ENCODE measurements at places on chromosomes 11 and 22. TPM values are rescaled to one million over a fixed set of nuclear protein-coding genes. Genes with fewer than 3 reads are reported as not detected.

Gene MMP12
- not detected for total RNA-seq

Gene OR6T1
- not detected for total RNA-seq

Gene MB
- 7,641 TPM for total RNA-seq

Gene CLMP
- total RNA-seq: 5.9 TPM

Gene SULT4A1
- 0.13 TPM for total RNA-seq

Gene FAM181B
- 0.27 TPM for total RNA-seq

Gene EXPH5
- total RNA-seq: 0.46 TPM

Gene OR52I1
- not detected for total RNA-seq

Gene KCNJ11
- 9.8 TPM for total RNA-seq

DNA sequence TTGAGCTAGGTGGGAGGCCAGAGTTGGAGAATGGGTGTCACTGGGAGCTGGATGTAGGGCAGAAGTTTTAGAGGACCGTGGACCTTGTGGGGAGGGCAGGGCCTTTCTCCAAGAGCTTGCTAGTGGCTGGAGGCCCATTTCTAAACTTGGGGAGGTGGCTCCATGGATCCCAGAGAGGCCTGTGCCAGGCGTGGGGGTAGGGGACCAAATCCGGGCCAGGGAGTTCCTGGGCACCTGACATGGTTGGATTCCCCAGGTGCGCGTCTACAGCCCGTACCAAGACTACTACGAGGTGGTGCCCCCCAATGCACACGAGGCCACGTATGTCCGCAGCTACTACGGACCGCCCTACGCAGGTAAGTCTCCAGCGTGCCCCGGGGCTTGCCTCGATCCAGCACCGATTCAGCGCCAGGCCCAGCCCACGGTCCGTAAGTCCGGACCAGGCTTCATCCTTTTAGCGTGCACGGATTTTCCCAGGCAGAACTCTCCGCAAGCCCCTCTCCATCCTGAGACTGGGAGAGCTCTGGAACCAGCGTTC is 14.2 kb downstream of the PLEKHB1 start:
- DNase-seq: no peak

GRCh38 chr11:88491674-88492073 is 154.1 kb upstream of the CTSC start:
- no peak for DNase-seq

DNA sequence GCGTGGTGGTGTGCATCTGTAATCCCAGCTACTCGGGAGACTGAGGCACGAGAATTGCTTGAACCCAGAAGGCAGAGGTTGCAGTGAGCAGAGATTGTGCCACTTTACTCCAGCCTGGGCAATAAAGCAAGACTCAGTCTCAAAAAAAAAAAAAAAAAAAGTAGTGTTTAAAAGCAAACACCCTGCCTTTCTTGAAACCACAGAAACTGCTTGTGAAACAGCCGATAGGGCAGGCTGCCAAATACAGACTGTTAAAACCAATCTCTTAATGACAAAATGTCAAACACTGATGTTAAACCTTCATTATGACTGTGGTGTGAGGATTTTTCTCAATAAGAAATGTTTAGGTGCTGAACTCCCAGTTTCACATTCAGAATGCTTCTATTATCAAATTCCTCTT is 27.3 kb downstream of the MARK2 start:
- no peak for DNase-seq

- no peak for DNase-seq
These were observed 404 bp downstream of the DCHS1 start for GRCh38 chr11:6655020-6655789.

- no peak for DNase-seq
These were observed 13.9 kb downstream of the ACP2 start for GRCh38 chr11:47234669-47235100.

GRCh38 chr11:12922418-12922817 is 86.7 kb upstream of the RASSF10 start:
- DNase-seq: no peak

DNA sequence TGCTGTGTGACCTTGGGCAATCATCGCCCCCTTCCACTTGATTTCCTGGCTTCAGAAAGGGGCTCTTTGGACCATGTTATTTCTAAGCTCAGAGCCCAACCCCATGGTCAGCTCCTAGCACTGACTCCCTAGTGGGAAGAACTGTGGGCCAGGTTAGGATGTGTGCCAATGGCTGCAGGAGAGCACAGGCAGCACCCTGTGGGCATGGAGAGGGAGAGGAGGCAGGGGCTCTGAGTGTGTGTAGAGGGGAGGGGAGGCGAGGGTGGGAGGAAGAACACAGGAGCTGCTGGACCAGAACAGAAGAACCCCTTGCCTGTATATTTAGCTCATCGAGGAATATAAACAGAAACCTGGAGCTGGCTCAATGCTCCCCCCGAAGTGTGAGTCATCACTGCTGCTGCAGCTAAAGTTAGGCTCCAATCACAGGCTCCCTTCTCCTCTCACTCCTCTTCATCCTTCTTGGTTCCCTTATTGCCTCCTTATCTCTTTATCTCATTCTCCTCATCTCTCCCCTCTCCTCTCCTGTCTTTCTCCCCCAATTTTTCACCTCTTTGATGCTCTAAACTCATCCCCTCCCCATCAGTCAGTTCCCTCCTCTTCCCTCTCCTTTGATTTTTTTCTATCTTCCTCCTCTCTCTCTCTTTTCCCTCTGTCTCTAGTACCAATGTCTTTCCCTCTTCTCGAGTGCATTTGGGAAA is 14.5 kb upstream of the RPS19BP1 start:
- no peak for DNase-seq

GRCh38 chr22:35154937-35155387 is 89.0 kb downstream of the ISX start:
- no peak for DNase-seq

DNA sequence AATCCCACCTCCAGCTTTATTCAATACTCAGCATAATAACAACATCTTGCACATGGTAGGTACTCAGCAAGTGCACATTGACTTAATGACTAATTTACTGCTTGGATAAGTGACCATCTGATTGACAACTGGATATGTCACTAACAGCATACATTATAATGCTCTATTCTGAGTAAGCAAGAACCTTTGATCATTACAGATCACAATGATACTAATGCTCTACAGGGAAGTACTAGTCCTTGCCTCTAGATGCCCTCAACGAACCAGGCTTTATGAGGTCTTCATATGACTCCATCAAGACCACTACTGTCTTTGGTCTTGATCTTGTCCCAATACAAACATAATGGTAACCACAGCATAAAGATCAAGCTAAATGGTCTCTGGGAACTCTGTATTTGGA is 167.6 kb upstream of the MTMR2 start:
- no peak for DNase-seq

DNA sequence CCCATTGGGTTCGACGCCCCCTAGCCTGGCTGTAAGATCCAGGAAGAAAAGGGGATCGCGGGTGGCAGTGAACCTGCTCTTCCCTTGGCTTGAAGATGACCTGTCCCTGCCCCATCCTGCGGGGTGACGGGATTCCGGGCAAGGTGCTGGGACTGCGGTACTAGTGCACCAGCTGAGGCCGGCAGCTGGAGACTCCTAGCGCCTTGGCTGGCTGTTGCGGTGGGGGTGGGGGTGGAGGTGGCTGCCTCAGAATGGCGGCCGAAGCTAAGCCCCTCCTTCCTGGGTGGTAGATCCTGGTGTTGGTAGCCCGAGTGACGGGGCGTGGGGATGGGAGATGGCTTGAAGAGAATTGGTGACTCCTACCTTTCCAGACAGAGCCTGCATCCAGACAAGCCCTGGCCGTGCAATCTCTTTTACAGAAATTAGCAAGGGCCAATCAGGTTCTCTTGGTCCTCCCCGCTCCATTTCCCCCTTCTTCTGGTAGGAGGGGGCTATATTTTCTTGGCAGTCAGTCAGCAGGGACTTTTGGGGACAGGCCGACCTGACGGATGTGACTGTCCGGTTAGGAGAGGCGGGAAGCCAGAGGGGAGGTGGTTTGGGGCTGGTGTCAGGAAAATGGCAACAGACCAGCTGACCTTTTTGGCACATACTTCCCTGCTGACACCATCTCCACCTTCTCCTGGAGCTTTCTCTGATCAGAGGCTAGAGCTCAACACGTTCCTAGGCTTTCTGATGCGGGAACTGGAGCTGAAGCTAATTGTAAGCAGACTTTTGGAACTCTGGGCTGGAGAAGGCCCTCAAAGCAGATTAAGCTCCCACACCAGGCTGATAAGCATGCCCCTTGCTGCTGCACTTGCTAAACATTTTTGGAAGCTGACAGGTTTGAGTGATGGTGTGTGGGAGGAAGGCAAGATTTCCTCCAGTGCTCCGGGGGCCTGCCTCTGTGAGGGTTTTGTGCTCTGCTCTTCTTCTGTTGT is 2.0 kb downstream of the NAV2 start:
- peak; percentile 80 for DNase-seq

- DNase-seq: no peak
These were observed 7.3 kb downstream of the HEPHL1 start for GRCh38 chr11:94028436-94028835.

- no peak for DNase-seq
These were observed 51.8 kb upstream of the SC5D start for GRCh38 chr11:121240650-121241303.

- DNase-seq: no peak
These were observed 43.2 kb downstream of the MACROD1 start for GRCh38 chr11:64122411-64123410.

DNA sequence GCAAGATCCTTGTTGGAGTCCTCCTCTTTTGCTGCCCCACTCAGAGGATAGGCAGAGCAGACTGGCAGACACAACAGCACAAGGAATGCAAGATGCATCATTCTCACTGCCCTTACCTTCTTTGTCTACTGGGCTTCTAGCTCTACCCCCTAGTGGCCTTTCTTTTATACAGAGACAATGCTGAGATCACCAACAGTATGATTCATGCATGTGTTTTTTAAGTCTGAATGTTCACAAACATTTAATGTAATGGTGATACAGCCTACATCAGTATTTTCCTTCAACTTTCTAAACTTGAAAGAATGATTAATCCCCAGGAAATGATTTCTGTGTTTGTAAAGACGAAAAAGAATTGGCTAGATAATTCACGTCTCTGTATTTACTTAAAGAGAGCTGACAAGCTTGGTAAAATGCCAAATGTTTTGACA is at the start of gene MMP10:
Gene MMP10, minus strand, starts transcription at position 138 of the 428 bp plus-strand sequence. Its CDS starts 37 bp downstream, at position 101.
- no peak for DNase-seq

DNA sequence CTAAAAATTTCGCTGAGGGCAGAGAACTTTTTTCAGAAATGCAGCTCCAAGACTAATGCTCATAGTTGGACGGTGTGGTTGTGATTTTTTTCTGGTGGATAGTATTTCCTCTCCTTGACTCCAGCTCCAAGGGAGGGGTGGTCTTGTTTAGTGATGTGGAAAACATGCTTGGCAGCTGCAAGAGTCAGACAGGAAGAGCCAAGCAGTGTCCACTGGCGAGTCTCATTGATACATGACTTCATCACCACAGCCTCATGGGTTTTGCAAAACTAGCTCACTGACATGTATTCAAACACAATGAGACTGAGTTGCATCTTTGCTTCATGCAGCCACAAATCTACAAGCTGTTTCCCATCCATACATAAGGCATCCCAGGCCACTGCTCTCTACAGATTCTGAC is 7.3 kb upstream of the KCNJ1 start:
- DNase-seq: no peak

DNA sequence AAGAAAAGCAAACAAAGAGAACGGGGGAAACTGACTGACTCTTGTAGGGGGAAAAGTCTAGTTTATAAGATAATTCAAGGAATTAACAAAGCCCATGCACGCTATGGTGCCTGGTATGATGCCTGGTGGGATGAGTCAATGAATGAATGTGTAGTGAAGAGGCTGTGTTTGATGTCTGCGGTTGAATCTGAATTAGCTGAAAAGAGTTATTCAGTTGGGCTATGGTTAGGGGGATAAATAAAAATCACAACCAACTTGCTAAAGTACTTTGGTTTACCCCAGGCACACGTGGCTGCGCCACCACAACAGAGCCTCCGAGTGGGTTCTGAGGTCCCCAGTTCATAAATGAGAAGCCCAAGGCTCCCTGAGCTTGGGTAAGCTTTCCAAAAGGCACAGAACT is 369.3 kb upstream of the SYN3 start:
- no peak for DNase-seq

- no peak for DNase-seq
These were observed 6.4 kb upstream of the MRGPRD start for GRCh38 chr11:68987211-68987610.

DNA sequence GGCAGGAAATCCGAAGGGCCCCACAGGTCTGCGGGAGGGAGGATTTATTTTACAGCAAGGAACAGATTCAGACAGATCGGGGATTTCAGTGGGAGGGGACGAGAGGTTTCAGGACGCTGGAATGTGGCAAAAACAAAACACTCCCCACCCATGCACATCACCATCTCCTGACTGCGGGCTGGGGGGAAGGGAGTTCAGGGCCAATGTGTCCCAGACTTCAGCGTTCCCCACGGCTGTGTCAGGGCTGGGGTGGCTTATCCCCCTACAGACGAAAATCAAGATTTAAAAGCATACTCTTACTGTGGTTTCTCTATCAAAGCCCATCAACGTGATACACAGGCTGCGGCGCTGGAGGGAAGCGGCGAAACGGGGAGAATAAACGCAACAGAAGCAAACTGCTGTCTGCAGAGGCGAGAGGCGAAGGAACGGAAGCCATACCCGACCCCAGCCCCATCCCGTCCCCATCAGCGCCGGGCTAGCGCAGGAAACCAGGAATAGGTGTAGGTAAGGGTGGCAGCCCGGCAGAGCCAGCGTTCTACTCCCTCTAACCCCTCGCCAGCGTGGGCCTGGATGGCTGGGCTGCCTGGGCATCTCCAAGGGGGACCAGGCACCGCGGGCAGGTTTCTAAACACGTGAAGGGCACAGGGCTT is 2.7 kb downstream of the TENM4 start:
- no peak for DNase-seq

DNA sequence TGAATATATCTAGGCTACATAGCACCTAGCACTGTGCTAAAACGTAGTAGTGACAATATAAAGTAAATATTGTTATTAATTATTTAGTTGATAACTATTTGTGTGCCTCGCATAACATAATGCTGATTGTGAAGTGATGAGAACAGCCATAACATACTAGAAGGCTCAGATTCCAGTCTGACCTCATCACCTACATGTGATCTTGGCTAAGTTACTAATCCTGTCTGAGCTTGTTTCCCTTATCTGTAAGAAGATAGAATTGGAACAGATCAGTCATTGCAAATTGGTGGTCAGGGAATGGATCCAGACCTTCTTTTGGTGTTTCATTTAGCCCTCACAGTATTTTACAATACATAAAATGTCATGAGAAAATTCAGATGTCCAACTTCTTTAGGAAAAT is 103.4 kb upstream of the SEZ6L start:
- DNase-seq: no peak

GRCh38 chr11:119745112-119745511 is 16.1 kb upstream of the NECTIN1 start:
- DNase-seq: peak; percentile 67
